ENCODE measurements at places on chromosomes 11 and 22.
A peak's percentile ranks its signal among the peaks of the same experiment; 100 is the strongest.

- peaks cover 7% of the 10 kb centered on the region for H3K36me3 ChIP-seq
- no peaks in the 10 kb centered on the region for H3K4me1 ChIP-seq
- no peak overlapping the region for H3K4me3 ChIP-seq
Measured at GRCh38 chr11:111660822-111661221, 58.6 kb downstream of the SIK2 start.

DNA sequence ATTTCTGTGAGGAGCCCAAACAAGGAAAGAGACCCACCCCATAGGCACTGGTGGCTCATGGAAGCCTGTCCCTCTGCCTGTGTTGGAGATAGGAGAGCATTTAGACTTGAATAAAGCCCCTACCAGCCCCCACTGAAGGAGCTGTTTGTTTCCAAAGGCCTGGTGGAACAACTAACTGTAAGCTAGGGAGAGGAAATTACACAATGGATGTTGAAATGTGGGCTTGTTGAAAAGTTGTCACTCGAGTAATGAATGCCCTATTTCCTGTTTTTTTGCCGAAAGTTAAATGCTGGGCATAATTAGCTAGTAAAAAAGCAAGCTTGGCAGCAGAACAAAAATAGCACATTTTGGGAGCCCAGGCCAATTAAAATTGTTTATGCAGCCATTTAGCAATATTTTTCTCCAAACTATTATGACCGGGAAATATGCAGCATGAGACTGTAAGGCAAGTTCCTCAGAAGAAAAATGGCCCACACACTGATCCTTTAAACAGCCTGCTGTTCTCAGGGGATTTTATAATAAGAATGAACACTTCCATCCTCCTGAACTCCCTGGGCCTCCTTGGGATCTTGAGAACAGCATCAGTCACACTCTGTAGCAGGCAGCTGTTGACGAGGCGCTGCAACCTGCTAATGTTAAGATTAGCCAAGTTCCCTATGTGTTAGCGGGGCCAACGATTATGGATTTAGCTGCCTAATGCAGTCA, 38.6 kb upstream of the LMO2 start:
- H3K4me3 ChIP-seq: peak overlapping the region; percentile 68
- peak overlapping the region; percentile 99 for H3K27ac ChIP-seq
- no peaks in the 10 kb centered on the region for H3K36me3 ChIP-seq
- peaks cover 82% of the 10 kb centered on the region for H3K4me1 ChIP-seq
- no peaks in the 10 kb centered on the region for H3K27me3 ChIP-seq

DNA sequence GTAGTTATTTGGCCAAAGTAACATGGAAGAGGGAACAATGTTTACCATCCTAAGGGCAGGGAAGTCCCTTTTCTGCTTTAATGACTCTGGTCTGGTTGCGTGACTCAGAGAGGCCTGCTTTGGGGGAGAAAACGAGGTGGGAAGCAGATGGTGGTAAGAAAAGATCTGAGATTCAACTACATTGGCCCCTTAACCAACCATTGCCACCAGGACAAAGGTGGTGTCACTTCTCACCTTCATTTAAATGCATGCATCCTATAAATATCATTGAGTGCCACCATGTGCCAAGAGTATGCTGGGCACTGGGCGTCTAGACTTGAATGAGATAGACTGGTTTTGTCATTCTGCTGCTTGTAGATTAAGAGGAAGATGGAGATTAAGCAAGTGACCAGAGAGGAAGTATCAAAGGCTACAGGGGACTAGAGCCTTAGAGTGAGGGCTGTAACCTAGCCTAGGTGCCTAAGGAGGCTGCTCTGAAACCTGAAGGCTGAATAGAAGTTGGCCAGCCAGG, 3.6 kb upstream of the SORL1 start:
- H3K27ac ChIP-seq: peak overlapping the region; percentile 63
- H3K4me1 ChIP-seq: peaks cover 72% of the 10 kb centered on the region
- H3K4me3 ChIP-seq: peak overlapping the region; percentile 46
- no peaks in the 10 kb centered on the region for H3K36me3 ChIP-seq
- H3K27me3 ChIP-seq: no peaks in the 10 kb centered on the region
- peak; percentile 94 for DNase-seq

GRCh38 chr11:126655807-126656128, 300.3 kb downstream of the ST3GAL4 start:
- H3K36me3 ChIP-seq: no peaks in the 10 kb centered on the region
- H3K27me3 ChIP-seq: no peaks in the 10 kb centered on the region
- H3K4me1 ChIP-seq: no peaks in the 10 kb centered on the region
- DNase-seq: no peak

DNA sequence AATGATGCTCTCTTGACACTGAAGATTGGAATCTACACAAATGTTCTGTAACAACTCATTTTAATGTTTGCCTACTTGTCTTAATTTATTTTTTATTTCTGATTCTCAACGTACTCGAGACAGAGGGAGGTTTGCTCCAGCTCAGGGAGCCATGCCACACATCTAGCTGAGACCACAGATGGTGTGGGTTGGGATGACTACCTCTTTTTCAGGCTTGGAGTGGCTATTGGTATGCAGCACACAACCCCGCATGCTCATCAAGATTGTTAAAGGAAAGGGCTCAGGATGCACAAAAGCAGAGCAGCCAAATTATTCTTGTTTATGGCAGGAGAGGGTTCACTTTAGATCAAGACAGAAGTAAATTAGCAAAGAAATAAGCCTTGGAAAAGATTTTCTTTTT, 424.5 kb downstream of the OPCML start:
- no peak for DNase-seq
- H3K4me1 ChIP-seq: no peaks in the 10 kb centered on the region
- H3K36me3 ChIP-seq: no peaks in the 10 kb centered on the region
- H3K27ac ChIP-seq: no peak overlapping the region
- no peak overlapping the region for H3K4me3 ChIP-seq

DNA sequence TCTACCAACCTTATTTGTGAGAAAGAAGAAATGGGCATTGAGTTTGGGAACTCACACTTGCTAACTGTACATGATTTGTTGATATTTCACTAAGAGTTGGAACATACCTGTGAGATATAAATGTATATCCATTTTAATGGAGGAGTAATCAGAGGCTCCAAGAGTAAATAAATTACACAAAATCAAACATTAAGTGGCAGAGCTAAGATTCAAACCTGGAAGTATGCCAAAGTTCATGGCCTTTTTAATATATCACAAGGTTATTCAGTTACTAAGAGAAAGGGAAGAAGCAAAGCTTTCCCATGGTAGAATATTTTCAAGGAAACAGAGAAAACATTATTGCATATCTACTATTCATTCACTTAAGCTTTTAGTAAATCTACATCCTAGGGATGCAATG, 1641.1 kb downstream of the FAM181B start:
- H3K27ac ChIP-seq: no peak overlapping the region
- no peak overlapping the region for H3K4me3 ChIP-seq
- no peaks in the 10 kb centered on the region for H3K4me1 ChIP-seq
- H3K27me3 ChIP-seq: no peaks in the 10 kb centered on the region
- DNase-seq: no peak

DNA sequence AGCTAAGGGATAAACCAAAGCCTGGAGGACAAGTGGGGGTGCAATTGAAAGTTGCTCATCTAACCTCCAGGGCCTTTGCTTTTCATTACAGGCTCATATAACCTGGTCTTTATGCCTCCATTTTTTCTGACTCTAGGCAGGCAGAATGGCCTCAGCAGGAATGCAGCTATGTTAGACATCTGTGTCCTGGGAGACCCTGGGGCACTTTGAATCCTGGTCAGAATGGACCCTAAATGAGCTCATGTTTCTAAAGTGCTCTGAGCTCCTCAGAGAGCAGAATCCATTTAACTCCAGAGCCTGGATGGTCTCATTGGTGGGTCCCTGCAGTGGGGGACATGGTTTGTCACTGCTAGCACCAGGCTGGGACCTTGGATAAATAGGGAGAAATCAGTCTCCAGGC, 177.3 kb downstream of the KIRREL3 start:
- H3K27ac ChIP-seq: no peak overlapping the region
- no peak for DNase-seq
- H3K4me1 ChIP-seq: no peaks in the 10 kb centered on the region
- no peaks in the 10 kb centered on the region for H3K27me3 ChIP-seq
- H3K36me3 ChIP-seq: no peaks in the 10 kb centered on the region

DNA sequence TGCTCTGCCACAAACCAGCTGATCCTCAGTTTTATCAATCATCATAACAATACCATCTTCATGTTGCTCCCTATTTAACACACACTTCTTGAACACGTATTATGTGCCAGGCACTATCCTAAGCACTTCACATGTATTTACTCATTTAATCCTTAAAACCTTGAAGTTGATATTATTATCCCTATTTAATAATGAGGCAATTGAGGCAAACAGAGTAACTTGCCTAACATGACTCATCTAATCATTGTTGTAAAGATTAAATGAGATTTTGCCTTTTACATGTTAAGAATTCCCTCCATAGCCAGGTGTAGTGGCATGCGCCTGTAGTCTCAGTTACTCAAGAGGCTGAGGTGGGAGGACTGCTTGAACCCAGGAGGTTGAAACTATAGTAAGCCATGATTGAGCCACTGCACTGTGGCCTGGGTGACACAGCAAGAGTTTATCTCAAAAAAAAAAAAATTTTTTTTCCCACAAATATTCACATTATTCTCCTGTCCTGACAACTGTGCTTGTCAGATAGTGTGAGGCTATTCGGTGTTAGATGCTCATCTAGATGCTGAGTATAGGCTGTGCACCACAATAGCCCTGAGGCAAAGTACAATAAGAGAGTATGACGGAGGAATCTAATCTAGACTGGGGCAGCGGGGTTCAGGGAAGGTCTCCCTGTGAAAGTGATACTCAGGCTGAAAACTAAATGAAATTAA, 13.4 kb downstream of the CKAP5 start:
- no peaks in the 10 kb centered on the region for H3K4me1 ChIP-seq
- peak overlapping the region; percentile 20 for H3K27ac ChIP-seq

GRCh38 chr22:41123151-41123550, 30.8 kb downstream of the EP300 start:
- H3K27me3 ChIP-seq: no peaks in the 10 kb centered on the region
- no peak for DNase-seq
- peak overlapping the region; percentile 26 for H3K27ac ChIP-seq
- H3K4me3 ChIP-seq: no peak overlapping the region
- H3K4me1 ChIP-seq: no peaks in the 10 kb centered on the region

GRCh38 chr11:11669233-11669846, 47.5 kb upstream of the GALNT18 start:
- H3K27ac ChIP-seq: no peak overlapping the region
- H3K36me3 ChIP-seq: no peaks in the 10 kb centered on the region
- H3K27me3 ChIP-seq: no peaks in the 10 kb centered on the region
- no peaks in the 10 kb centered on the region for H3K4me1 ChIP-seq

- no peaks in the 10 kb centered on the region for H3K27me3 ChIP-seq
- H3K36me3 ChIP-seq: no peaks in the 10 kb centered on the region
Measured at GRCh38 chr11:60836866-60837515, 4.9 kb upstream of the CCDC86 start.

GRCh38 chr11:65392899-65393298, 6.5 kb downstream of the FRMD8 start:
- no peaks in the 10 kb centered on the region for H3K27me3 ChIP-seq
- H3K36me3 ChIP-seq: peaks cover 70% of the 10 kb centered on the region
- H3K4me3 ChIP-seq: no peak overlapping the region
- H3K4me1 ChIP-seq: peaks cover 18% of the 10 kb centered on the region
- DNase-seq: no peak

GRCh38 chr11:123430721-123431497, 840 bp downstream of the GRAMD1B start:
- DNase-seq: peak; percentile 78
- H3K4me3 ChIP-seq: peak overlapping the region; percentile 86
- H3K27ac ChIP-seq: peak overlapping the region; percentile 81
- H3K4me1 ChIP-seq: peaks cover 54% of the 10 kb centered on the region
- no peaks in the 10 kb centered on the region for H3K36me3 ChIP-seq

GRCh38 chr11:66287211-66287888, 1.6 kb downstream of the YIF1A start:
- peak; percentile 49 for DNase-seq
- H3K4me3 ChIP-seq: peak overlapping the region; percentile 84
- H3K27me3 ChIP-seq: peaks cover 23% of the 10 kb centered on the region
- H3K4me1 ChIP-seq: peaks cover 40% of the 10 kb centered on the region
- peaks cover 3% of the 10 kb centered on the region for H3K36me3 ChIP-seq
- no peak overlapping the region for H3K27ac ChIP-seq

GRCh38 chr22:39179841-39180335, 27.4 kb upstream of the CBX7 start:
- H3K27ac ChIP-seq: no peak overlapping the region
- H3K36me3 ChIP-seq: no peaks in the 10 kb centered on the region
- peaks cover 2% of the 10 kb centered on the region for H3K4me1 ChIP-seq
- no peak overlapping the region for H3K4me3 ChIP-seq

DNA sequence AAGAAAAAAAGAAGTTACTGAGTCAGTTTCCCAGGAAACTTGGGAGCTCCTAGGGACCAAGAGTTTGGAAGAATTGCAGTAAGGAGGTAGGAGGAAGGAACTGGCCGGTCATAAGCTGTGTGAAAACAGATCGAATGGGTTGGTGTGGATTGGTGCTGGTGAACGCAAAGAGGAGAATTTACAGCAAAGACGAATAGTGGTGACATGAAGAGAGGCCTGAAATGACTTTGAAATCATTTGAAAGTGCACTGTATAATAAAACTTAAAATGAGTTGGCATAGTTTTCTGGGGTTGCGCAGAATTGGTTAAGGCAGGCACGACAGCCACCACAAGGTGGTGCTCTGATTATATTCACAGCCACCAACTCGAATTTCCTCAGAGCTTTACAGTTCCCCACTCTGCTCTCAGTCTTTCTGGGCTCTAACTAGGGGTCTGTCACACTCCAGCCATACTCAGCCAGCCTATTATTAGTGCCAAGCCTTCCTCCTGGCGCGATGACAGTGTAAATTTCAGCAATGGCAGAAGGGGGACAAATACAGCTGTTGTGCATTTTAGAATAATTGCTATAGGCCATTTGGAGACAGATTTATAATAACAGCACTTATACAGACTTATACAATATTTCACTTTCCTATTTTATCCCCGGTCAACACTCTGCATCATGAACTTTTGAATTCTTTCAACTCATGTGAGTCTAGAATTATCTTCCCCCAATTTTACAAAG, 8.3 kb upstream of the HTR3B start:
- H3K4me1 ChIP-seq: no peaks in the 10 kb centered on the region
- H3K27me3 ChIP-seq: no peaks in the 10 kb centered on the region
- no peak overlapping the region for H3K4me3 ChIP-seq
- H3K36me3 ChIP-seq: no peaks in the 10 kb centered on the region
- H3K27ac ChIP-seq: no peak overlapping the region
- DNase-seq: peak; percentile 36

- H3K4me1 ChIP-seq: no peaks in the 10 kb centered on the region
- no peaks in the 10 kb centered on the region for H3K27me3 ChIP-seq
- no peaks in the 10 kb centered on the region for H3K36me3 ChIP-seq
- DNase-seq: no peak
- H3K27ac ChIP-seq: no peak overlapping the region
Measured at GRCh38 chr11:69657456-69657910, 16.5 kb downstream of the CCND1 start.

- no peak for DNase-seq
- H3K4me3 ChIP-seq: no peak overlapping the region
- no peaks in the 10 kb centered on the region for H3K4me1 ChIP-seq
- no peaks in the 10 kb centered on the region for H3K27me3 ChIP-seq
Measured at GRCh38 chr11:82972103-82972502, 70.6 kb downstream of the DDIAS start.

DNA sequence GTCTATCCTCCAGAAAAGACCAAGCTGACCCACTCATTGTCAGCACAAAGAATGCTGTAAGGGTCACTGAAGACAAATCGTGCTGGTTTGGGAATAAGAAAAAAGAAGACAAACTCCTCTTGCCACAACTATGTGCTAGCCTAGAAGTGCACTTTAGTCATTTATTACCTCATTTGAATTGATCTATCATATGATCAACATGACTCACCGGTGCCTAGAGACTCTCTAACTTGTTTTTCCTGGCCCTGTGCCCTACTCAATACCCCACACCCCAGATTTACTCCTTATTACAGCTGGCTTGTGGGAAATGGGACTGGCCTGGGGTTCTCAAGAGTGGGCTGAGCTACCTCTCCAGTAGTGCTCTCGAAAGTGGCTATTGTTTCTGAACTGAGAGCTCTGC, 35.9 kb upstream of the HORMAD2 start:
- H3K27ac ChIP-seq: no peak overlapping the region
- DNase-seq: no peak
- no peak overlapping the region for H3K4me3 ChIP-seq
- no peaks in the 10 kb centered on the region for H3K36me3 ChIP-seq
- peaks cover 18% of the 10 kb centered on the region for H3K4me1 ChIP-seq

Measured in CD14-positive monocyte (primary cell).